RKO (cell line): ENCODE measurements at places on chromosomes 5 and 9.
A peak's percentile ranks its signal among the peaks of the same experiment; 100 is the strongest.

GRCh38 chr9:112332214-112332613 is 1.2 kb downstream of the PTBP3 start:
- peak; percentile 59 for DNase-seq

DNA sequence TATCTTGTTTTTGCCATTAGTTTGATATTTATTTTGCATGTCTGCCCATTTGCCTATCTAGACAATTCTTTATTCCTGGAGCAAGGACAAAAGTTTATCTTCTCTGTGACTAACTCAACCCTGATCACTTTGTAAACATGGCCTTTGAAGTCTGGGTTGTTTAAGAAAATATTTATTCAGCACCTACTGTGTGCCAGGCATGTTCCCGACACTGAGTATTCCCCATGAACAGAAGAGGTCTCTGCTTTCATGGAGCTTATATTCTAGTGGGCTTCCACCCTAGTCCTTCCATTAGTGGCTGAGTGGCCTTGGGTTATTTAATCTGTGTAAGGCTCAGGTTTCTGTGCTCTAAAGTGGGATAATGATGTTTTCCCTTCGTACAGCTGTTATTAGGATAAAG is 49.7 kb downstream of the SEMA6A start:
- DNase-seq = no peak

DNA sequence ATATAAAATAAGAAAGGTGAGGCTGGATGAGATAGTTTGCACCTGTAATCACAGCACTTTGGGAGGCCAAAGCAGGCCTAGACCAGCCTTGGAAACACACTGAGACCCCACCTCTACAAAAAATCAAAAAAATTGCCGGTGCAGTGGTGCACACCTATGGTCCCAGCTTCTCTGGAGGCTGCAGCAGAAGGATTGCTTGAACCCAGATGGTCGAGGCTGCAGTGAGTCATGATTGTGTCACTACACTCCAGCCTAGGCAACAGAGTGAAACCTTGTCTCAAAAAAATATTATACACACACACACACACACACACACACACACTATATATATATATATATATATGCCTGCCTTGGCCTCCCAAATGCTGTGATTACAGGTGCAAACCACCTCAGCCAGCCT is 1.3 kb downstream of the SLC35D2 start:
- peak; percentile 68 for DNase-seq

GRCh38 chr5:38929838-38930237 is 84.0 kb downstream of the OSMR start:
- no peak for DNase-seq

- no peak for DNase-seq
Measured at GRCh38 chr5:132025403-132025971, 14.0 kb upstream of the ACSL6 start.

- DNase-seq = no peak
Measured at GRCh38 chr5:126610616-126611015, 9.9 kb downstream of the PHAX start.
